ENCODE measurements at places on chromosomes 1 and 21.

DNA sequence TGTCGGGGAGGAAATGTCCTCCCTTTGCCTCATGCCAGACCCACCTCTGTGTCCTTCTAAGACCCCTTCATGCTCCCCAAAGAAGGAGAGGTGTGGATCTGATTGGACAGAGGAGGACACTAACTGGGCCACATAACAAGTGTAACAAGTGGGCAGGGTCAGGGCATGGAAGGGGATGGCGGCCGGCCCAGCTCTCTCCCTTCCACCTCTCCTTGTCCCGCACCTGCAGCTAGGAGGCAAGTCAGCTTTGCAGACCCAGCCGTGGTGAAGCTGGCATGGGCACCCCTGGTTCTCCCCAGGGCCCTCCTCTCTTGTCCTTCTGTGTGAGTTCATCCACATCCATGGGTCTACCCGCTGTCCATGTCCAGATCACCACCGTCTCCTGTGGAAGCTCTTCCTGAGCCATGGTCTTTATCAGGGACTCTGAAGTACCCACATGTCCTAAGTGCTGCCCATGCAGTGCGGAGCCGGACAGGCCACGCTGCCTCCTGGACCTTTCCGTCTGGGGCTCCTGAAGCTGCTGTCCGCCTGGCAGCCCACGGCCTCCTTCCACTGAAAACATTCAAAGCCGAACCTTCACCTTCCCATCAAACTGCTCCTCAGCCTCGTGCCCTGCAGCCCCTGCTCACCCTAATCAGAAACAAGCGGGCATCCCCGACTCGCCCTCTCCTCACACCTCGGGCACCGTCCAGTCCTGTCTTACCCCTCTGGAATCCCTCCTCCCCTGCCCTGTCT, 460.5 kb downstream of the PTPRU start:
- no peak for DNase-seq

DNA sequence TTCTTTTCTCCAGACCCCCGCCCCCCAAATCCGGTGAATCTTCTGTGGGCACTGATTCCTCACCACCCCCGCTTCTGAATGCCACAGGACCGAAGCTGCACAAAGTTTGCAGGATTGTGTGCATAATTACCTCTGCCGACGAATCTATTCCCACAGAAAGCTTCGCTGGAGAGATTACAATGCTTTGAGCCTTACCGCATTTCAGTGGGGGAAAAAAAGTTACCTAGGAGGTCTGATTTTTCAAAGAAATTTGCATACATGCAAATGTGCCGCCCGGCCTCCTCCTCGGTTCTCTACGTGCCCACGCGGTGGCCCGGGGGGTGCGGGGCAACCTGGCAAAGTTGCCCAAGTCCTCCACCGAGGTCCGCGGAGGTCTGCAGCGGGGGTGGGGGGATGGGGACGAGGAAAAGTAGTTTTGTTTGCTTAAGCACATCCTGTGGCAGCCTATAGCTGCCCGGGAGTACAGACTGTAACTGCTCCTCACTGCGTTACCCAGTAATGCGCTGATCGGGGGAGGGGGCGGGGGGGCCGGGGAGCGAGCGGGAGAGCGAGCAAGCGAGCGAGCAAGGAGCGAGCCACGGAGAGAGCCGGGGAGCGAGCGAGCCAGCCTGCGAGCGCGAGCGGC, 563 bp upstream of the NFIA start:
- DNase-seq, result no peak

- DNase-seq, result peak; percentile 93
Observed at GRCh38 chr1:210236840-210237409, 4.3 kb downstream of the SERTAD4 start.

GRCh38 chr1:234505769-234506102, 26.8 kb upstream of the TARBP1 start:
- no peak for DNase-seq

DNA sequence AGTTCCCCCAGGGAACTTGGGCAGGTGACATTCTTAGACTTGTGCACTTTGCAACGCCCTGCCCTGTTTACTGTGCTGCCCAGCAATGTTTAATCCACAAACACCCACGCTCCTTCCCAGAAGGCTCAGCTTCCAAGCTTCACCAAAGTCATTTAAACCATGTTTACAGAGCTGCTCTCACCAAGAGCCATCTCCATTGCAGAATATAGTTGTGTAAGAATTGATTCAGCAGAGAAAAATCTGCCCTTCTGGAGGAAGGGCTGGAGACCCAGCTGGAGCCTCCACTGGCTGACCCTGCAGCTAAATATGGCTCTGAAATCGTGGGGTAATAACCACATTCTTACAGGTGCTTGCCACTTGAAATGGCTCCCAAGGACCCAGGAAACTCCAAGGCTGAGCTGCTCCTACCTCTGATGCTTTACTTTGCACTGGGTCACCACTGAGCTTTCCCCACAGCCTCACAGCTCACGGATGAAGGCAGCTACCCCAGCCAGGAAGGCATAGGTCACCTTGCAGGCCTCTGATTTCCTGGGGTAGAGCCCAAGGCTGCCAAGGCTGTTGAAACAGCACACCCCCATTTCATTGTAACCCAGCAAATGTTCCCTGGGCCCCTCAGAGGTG, 8.7 kb downstream of the CAPN2 start:
- DNase-seq, result no peak

DNA sequence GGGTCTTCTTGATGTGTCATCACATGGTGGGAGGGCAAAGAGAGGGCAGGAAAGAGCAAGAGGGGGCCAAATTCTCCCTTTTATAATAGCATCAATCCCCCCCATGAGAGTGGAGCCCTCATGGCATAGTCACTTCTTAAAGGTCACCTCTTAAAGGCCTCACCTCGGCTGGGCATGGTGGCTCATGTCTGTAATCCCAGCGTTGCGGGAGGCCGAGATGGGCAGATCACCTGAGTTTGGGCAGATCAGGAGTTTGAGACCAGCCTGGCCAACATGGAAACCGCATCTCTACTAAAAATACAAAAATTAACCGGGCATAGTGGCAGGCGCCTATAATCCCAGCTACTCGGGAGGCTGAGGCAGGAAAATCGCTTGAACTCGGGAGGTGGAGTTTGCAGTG, 170.1 kb downstream of the PGBD5 start:
- no peak for DNase-seq

GRCh38 chr21:42565206-42565810, 51.7 kb downstream of the SLC37A1 start:
- DNase-seq, result peak; percentile 57

Data from coronary artery (tissue), 2 donors.